ENCODE measurements at places on chromosomes 12 and 14. TPM values are rescaled to one million over a fixed set of nuclear protein-coding genes. Genes with fewer than 3 reads are reported as not detected.

- no peak overlapping the region for H3K4me3 ChIP-seq
- H3K27me3 ChIP-seq = no peaks in the 10 kb centered on the region
- no peak for DNase-seq
- peaks cover 23% of the 10 kb centered on the region for H3K4me1 ChIP-seq
Measured at GRCh38 chr12:26277506-26278246, 82.3 kb downstream of the SSPN start.

DNA sequence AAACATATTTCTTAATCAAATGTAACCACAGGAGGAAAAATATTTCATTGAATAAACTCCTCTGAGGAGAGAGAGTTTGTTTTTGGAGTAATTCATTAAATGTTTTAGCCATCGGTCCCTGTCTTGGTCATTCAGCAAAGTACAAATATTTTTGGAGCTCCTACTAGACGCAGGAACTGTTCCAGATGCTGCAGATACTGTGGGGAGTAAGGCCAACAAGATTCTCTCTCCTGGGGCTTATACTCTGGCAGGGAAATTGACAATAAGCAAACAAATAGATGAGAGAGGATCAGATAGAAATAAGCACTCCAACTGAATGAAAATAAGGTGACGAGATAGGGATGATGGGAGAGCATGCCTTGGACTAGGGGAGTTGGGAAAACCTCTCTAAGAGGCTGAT, 264.1 kb downstream of the TTC8 start:
- no peaks in the 10 kb centered on the region for H3K4me1 ChIP-seq
- no peaks in the 10 kb centered on the region for H3K27me3 ChIP-seq
- no peaks in the 10 kb centered on the region for H3K36me3 ChIP-seq
- DNase-seq = no peak
- no peak overlapping the region for H3K27ac ChIP-seq

GPR84 gene
- not detected for total RNA-seq

DNA sequence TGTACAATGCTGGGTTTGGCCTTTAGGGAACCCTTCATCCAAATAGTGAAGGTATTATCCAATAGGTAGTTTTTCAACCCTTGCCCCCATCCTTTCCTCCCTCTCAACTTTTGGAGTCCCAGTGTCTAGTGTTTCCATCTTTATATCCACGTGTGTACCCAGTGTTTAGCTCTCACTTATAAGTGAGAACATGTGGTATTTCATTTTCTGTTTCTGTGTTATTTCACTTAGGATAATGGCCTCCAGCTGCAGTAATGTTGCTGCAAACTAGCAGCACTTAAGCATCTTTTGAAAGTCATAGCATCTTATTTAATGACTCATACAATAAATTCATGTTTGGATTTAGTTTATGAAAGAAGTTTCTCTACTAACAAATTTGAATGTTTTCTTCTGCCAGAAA, 442.5 kb downstream of the NELL2 start:
- DNase-seq = no peak
- no peaks in the 10 kb centered on the region for H3K36me3 ChIP-seq
- H3K27me3 ChIP-seq = no peaks in the 10 kb centered on the region

GRCh38 chr14:90632451-90632850, 183.8 kb downstream of the TTC7B start:
- DNase-seq = no peak
- no peak overlapping the region for H3K27ac ChIP-seq
- H3K4me3 ChIP-seq = no peak overlapping the region
- H3K27me3 ChIP-seq = no peaks in the 10 kb centered on the region

DNA sequence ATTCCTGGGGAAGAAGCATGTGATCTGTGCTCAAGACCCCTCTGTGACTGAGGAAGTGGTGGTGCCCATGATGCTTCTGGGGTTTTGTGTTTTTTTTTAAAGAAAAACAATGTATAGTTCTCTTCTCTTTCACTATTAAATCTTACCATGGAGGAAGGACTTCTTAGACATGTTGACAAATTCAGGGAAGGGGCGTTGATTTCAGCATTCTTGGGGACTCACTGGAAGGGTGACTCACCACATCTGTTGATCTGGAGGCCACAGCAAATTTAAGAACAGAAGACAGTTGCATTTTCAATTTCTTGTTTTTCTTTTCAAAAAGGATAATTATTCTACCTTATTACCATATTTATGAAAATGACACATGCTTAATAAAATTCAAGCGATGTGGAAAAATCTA, 152.9 kb upstream of the RTL1 start:
- peaks cover 18% of the 10 kb centered on the region for H3K4me1 ChIP-seq
- no peak overlapping the region for H3K4me3 ChIP-seq
- DNase-seq = peak; percentile 23

- DNase-seq = no peak
- no peaks in the 10 kb centered on the region for H3K4me1 ChIP-seq
- H3K27me3 ChIP-seq = no peaks in the 10 kb centered on the region
- H3K36me3 ChIP-seq = no peaks in the 10 kb centered on the region
- H3K27ac ChIP-seq = no peak overlapping the region
Measured at GRCh38 chr12:104056419-104056972, 6.5 kb upstream of the GLT8D2 start.

SUSD6 gene
- 12.2 TPM for total RNA-seq

GUCY2C gene
- total RNA-seq = not detected

GRCh38 chr14:63761351-63762117, 33.7 kb upstream of the SGPP1 start:
- no peaks in the 10 kb centered on the region for H3K4me1 ChIP-seq
- H3K27me3 ChIP-seq = no peaks in the 10 kb centered on the region
- DNase-seq = no peak
- H3K27ac ChIP-seq = no peak overlapping the region
- H3K4me3 ChIP-seq = no peak overlapping the region
- H3K36me3 ChIP-seq = no peaks in the 10 kb centered on the region

GRCh38 chr12:13896063-13896626, 85.3 kb downstream of the GRIN2B start:
- DNase-seq = no peak
- H3K4me3 ChIP-seq = no peak overlapping the region
- H3K27ac ChIP-seq = no peak overlapping the region
- H3K27me3 ChIP-seq = no peaks in the 10 kb centered on the region

DNA sequence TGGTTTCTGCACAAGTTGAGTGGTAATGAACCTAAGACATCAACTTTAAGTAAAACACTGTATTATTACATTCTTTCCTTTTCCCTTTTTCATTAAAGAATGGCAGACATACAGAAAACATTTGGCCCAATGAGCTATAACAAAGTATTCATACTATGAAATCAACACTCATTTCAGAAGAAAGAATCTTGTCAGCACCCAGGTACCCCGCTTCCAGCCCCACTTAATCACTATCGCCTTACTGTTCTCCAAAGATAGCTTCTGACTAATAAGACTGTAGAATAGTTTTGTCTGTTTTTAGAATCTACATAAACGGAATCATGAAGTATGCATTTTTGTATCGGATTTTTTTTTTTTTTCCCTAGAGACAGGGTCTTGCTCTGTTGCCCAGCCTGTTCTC, 9.5 kb downstream of the CNTN1 start:
- no peak for DNase-seq
- H3K4me3 ChIP-seq = no peak overlapping the region
- no peak overlapping the region for H3K27ac ChIP-seq
- no peaks in the 10 kb centered on the region for H3K27me3 ChIP-seq
- no peaks in the 10 kb centered on the region for H3K4me1 ChIP-seq

All from GM23248 (cell line).